Fibroblast of skin of right biceps (primary cell): ENCODE measurements at places on chromosomes 12 and 14.

DNA sequence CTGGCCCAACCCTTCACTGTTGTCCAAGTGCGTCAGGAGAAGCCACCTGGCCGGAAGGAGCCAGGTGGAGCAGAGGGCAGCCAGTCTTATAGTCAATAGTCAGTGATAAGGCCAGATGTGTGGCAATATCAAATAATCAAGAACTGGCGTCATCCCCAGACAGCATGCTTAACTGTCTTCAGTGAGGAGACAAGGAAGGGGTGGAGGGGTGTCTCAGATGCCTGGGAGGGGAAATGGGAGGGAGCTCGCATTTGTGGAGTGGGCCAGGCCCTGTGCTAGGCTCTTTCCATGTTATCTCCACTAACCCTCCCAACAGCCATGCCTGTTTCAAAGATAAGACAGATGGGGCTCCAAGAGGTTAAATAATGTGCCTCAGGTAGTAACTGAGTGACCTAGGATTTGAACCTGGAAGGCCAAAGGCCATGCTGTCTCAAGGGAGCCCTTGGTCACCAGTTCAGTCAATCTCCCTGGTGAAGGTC, 48.9 kb upstream of the FOS start:
- DNase-seq = no peak

GRCh38 chr12:57435293-57435692, 709 bp downstream of the INHBC start:
- DNase-seq = no peak

DNA sequence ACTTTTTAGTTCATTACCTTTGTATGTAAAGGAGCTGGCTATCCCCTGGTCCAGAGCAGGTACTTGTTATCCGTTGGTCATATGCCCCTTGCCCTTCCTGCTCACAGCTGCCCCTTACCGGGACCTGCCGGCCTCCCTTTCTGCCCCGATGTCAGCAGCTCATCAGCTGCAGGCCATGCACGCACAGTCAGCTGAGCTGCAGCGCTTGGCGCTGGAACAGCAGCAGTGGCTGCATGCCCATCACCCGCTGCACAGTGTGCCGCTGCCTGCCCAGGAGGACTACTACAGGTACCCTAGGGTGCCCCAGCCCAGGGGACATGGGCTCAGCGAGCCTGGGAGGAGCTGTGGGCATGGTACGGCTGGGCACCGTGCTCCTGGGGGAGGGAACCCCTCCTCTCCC, 2.3 kb upstream of the RNU7-1 start:
- DNase-seq = no peak

- DNase-seq = no peak
Measured at GRCh38 chr12:66351301-66351700, 49.0 kb downstream of the HELB start.

GRCh38 chr12:98646294-98647090, 1.4 kb downstream of the APAF1 start:
- DNase-seq = peak; percentile 44

DNA sequence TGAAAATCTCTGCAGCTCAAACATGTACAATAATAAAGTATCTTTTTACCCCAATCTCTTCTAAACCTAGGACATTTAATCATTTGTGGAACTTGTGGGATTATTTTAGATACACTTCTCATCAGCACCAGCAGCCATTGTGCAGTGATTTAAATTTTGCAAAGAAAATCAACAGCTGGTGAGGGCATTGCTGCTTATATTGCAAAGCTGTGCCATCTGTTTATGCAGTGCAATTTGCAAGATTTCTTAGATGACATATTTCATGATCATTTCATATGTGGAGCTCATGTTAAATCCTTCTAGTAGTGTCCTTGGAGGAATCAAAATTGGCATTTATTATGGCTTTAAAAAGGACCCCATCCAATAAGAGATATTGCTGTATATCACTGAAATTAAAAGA, 320.7 kb downstream of the BTG1 start:
- no peak for DNase-seq
